Right atrium auricular region (tissue), 2 donors: ENCODE measurements at places on chromosomes 11 and 22. TPM values are rescaled to one million over a fixed set of nuclear protein-coding genes. Genes with fewer than 3 reads are reported as not detected.
A peak's percentile ranks its signal among the peaks of the same experiment; 100 is the strongest.

GRCh38 chr11:20782775-20783174 is 113.4 kb downstream of the NELL1 start:
- no peak for DNase-seq

DNA sequence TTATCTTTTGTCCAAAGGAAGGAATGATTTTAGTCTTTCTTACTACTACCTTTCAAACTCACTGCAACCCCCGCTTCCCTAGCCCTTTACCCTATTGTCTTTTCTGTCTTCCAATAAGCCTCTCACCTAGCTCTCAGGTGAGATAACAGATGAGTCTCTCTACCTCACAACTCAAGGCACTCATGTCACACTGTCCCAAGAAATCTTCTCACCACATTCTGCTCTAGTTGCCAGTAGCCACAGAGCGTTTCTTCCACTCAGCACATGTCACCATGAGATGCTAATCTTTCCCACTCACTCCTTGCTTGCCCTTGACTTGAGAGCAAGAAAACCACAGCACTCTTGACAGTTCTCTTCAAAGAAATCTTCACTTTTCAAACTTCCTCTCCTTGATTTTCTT is 32.7 kb upstream of the TMEM41B start:
- no peak for DNase-seq

GRCh38 chr22:50115693-50116092 is 25.9 kb downstream of the MOV10L1 start:
- no peak for DNase-seq

- no peak for DNase-seq
These were observed 14.0 kb upstream of the FCHSD2 start for GRCh38 chr11:73156114-73156513.

DNA sequence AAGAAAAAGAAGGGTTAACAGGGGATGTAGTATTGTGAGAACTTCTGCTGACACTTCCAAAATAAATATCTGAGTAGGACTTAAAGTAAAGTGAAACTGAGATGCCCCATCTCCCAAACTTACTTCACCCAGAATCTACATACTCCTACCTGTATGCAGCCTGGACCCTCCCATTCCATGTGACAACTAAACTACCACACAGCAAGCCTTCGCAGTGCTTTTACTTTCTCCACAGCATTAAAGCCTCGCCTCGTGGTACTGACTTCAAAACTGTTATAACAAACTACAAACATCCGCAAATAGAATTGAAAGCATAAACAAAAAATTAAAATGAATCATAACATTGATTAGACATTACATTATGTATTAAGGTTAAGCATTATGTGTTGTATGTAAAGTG is 985 bp downstream of the MPZL2 start:
- DNase-seq: no peak

DNA sequence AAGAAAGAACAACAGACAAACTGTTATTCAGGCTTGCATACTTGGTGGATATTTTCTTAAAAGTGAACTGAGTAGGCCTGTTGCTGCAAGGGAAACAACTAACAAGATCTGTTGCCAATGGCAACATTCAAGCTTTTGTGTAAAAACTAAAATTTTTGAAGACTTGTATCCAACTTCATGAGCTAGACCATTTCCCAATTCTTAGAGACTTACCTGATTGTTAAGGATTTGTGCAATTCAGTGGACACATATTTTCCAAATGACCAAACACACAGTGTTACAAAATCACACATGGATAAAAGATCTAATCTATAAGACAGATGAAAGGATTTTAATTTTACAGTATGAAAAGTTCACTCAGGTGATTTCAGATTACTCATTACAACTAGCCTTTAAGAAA is 564.1 kb downstream of the CNTN5 start:
- DNase-seq: no peak

GRCh38 chr11:11996321-11997048 is 11.9 kb downstream of the DKK3 start:
- no peak for DNase-seq

- no peak for DNase-seq
These were observed 29.0 kb downstream of the NUP50 start for GRCh38 chr22:45192701-45193187.

DNA sequence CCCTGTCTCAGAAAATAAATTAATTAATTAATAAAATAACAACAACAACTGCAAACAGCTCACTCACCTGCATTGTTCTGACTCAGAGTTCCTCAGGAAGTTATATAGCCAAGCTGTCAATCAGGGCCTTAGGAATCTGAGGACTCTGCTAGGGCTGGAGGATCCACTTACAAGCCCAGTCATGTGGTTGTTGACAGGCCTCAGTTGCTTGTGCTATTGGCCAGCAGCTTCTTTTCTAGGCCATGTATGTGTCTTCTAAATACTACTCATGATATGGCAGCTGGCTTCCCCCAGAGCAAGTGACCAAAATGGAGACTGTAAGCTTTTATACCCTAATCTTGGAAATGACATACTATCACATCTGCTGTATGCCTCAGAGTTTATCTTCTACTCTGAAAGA is 20.8 kb upstream of the ATP5MG start:
- DNase-seq: no peak

DNA sequence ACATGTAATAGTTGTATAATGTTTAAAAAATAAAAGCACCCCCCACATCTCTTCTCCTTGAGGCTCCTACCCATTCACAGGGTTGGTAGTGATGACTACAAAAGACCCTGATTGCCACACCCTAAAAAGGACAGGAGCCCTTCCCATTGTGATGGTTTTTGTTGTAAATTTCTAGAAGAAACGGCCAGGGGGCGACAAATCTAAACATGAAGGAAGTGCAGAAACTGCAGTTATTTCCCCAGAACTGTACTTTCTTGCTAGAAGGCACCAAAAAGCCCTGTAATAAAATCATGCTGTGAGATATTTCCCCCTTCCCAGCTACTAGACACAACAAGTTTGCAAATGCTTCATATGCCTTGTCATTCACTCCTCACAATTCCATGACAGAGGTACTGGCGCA is 10.8 kb downstream of the PRR5L start:
- no peak for DNase-seq

GRCh38 chr11:12815129-12815480 is 140.9 kb downstream of the TEAD1 start:
- no peak for DNase-seq

GRCh38 chr11:6556139-6556949 is 47.1 kb downstream of the RRP8 start:
- DNase-seq: no peak

- no peak for DNase-seq
These were observed 13.4 kb downstream of the SYT13 start for GRCh38 chr11:45272701-45273100.

- no peak for DNase-seq
These were observed 51.7 kb upstream of the PRODH start for GRCh38 chr22:18987765-18988164.

- no peak for DNase-seq
These were observed 4.5 kb downstream of the DBX1 start for GRCh38 chr11:20155683-20156279.

- DNase-seq: peak; percentile 64
These were observed 37.8 kb downstream of the SCN3B start for GRCh38 chr11:123616505-123617198.

- no peak for DNase-seq
These were observed 2.0 kb upstream of the SBF1 start for GRCh38 chr22:50476868-50477267.

- DNase-seq: no peak
These were observed 5.9 kb downstream of the RPS6KA4 start for GRCh38 chr11:64364911-64365310.

DNA sequence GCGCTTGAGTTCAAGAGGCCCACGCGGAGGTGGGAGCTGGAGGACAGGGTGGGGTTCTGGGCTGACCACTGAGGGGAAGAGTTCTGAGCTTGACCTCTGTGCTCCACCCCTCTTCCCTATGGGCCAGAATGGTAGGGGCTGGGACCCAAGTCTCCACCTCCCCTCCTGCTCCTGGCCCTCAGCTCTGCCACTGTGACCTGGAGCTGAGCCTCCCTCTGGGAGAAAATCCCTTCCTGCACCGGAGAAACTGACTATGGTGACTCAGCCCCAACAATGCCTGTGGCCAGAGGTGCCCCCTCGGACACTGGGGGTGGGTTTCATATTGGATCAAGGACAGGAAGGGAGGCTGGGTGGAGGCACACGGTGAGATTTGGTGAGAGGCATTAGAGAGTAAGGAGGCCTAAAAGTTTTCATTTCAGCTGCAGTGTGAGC is 23.0 kb downstream of the RELT start:
- peak; percentile 56 for DNase-seq

- no peak for DNase-seq
These were observed 11.2 kb downstream of the GRIK4 start for GRCh38 chr11:120522736-120523135.

GRCh38 chr11:46291441-46292150 is 14.1 kb downstream of the CREB3L1 start:
- no peak for DNase-seq

DNA sequence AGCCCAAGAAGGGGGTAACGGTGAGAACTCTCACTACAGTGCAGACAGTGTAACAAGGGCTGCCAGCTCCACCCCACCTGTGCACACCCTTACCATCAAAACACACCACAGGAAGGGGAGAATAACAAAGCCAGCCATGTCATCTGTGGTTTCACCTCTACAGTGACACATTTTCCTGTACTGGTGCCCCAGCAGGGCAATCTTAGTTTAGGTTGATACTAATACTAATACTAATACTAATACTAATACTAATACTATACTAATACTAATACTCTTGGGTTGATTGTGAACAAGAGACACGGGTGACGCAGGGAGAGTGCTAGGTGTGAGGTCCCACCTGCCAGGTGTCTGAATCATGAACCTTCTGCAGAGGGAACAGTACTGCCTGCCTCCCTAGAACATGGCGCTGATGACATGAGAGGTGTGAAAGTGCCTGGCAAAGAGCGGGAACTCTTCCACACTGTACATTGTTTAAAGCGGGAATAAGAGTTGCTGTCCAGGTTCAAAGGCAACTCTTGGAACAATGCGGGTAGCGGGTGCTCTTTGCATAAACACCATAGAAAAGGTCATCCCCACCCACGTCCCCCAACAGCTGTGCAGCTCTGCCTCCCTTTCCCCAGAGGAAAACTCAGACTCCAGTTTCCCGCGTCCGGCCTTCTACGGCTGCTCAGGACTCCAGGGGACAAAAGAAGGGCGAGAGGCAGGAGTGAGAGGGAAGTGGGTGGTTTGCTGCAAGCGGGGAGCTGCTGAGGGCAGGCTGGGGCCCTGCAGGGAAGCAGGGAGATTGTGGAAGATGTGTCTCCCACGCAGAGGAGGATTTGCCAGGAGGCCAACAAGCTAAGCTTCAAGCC is 25.0 kb upstream of the TMPRSS4 start:
- DNase-seq: no peak

DNA sequence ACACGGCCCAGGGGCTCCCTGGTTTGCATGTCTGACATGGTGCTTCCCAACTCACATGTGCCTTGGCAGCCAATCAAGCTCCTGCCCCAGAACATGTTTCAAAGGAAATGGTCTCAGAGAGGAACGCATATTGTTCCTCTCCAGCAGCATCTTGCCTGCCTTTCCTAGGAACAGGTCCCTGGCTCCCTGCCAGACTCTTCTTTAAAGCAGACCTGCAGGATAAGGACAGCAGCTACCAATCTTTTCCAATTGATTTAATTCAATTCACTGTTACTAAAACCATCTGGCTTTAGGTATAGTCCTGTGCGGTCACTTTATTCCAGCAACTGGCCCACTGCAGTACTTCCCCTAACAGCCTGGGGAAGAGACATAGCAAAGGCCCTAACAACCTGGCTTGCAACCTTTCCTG is 79.9 kb downstream of the AMBRA1 start:
- peak; percentile 68 for DNase-seq

DNA sequence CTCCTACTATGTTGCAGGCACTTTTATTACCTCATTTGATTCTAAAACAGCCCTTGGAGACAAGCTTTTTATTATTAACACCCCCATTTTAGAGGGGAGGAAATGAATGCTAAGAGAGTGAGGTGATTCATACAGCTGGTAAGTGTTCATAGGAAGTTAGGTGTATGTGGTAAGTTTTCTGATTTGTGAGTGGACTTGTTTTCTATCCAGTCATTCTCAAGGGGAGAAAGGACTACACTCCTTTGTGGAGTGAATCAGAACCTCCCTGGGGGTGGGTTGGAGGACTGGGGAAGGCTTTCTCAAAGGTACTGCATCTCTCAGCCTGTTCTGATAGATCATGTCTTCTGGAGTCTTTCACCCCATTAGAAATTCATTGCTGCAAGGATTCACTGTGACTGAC is 23.5 kb downstream of the PKNOX2 start:
- DNase-seq: no peak

DNA sequence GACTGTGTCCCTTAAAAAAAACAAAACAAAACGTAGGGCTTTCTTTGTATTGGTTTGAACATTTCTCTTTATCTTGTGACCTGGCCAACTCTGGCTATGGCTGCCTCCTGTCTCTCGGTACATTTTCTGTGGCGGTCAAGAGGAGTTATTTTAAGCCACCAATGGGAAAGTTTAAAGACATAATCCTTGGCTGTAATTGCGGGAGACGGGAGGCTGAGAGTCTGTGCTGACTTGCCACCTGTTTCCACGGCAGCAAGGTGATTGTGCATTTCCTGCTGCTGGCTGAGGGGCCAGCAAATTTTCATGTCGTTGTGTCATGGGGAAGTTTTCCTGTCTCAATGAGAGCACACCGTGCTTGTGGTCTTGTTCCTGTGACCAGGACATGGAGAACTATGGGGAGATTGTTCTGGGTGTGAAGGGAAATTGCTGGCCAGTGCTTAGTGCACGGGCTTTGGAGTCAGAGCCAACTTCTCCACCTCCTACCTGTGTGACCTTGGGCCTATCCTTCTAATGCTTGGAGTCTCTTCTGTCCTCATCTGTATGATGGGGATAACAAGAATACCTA is 11.0 kb downstream of the PTPRJ start:
- DNase-seq: no peak

DNA sequence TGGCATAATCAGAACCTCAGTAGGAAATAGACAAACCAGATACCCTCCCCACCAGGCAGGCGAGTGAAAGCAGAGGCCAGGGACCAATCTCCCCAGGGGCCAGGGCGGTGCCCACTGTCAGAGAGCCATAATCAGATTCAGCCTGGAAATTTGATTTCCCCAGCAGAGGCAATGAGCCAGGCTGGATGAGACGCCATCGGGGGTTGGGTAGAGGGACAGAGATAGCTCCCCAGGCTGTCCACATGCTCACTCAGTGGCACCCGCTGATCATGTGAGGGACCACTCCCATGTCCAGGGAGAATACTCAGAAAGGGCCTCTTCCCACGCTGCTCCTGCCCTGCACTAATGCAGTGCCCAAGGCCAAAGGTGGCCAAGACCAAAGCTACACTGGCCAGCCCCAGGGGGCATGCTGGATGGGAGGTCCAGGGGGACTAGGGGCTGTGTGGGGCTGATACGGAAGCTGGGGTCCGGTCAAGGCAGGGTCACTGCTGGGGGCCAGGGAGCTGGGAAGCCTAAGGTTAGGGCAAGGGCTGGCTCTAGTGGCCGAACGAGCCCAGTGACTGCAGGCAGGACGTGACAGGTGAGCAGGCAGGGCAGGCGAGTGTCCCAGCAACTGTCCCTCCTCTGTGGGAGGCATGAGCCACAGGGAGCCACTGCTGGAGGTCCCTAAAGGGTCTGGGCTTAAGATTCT is 19.8 kb downstream of the ARVCF start:
- DNase-seq: no peak

OR8G1 gene
- not detected for total RNA-seq

TCN2 gene
- 28.7 TPM for total RNA-seq

ISX gene
- not detected for total RNA-seq

FAM111A gene
- 9.5 TPM for total RNA-seq

CECR2 gene
- total RNA-seq: 4.8 TPM

OR52H1 gene
- not detected for total RNA-seq

MOGAT2 gene
- not detected for total RNA-seq

SYCE3 gene
- total RNA-seq: not detected

FAT3 gene
- 0.33 TPM for total RNA-seq
